ENCODE measurements at places on chromosomes 2 and 18.

DNA sequence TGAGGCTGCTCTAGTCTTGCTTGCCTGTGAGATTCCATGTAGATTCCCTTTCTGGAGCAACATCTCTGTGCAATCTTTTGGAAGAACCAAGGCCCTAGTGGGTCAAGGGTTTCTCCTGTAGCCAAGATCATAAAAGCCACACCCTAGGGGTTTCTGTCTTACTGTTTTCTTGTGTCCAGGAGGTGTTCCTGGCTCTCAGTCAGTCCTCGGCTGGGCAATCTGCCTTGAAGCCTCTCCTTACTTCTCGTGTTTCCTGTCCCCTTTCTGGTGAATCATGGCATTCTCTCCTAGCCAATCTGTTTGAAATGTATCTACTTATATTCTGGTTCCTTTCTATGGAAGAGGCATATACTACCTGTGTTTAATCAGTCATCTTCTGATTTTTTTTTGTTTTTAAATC lies 484.8 kb upstream of the UBE2E3 start:
- DNase-seq = no peak

GRCh38 chr2:177429688-177430325 lies 37.2 kb downstream of the AGPS start:
- DNase-seq = no peak

GRCh38 chr2:160912276-160912675 lies 248.0 kb upstream of the TANK start:
- DNase-seq = no peak

- DNase-seq = no peak
Measured at GRCh38 chr18:36340246-36340645, 42.7 kb downstream of the FHOD3 start.

GRCh38 chr18:47175283-47175897 lies 774 bp downstream of the IER3IP1 start:
- DNase-seq = no peak

DNA sequence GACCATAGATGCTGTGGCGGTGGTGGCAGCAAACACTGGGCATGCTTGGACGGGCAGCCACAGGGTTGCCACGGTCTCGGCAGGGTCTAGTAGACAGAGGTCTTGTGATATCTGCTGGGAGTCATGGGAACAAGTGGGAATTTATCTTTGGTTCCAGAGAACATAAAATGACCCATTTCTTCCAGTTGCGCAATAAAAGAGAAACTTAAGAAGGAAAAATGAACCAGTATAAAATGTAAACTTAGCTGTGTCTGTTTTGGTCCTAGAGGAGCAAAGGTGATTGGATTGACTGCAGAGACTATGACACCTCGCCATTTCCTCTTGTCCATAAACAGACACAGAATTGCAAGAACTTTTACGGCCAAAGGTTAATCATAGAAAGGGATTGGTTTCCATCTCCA lies 132.6 kb upstream of the RBBP8 start:
- DNase-seq = no peak

- no peak for DNase-seq
Measured at GRCh38 chr18:22822841-22823508, 110.2 kb upstream of the RBBP8 start.

DNA sequence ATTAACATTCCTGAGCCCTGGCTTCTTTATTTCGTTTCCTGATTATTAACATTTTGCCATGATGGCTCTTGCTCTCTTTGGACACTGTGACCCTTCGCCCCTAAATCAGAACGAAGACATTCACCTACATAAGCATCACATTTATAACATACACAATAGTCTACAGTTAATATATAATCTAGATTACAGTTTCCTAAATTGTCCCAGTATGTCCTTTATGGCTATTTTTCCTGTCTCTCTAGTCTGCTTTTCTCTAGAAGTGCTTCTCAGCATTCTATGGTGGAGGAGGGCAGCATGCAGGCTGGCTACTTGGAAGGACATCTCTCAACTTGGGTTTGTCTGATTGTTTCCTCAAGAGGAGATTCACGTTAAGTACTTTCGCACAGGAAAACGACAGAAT lies 49.9 kb downstream of the FAM210A start:
- no peak for DNase-seq

DNA sequence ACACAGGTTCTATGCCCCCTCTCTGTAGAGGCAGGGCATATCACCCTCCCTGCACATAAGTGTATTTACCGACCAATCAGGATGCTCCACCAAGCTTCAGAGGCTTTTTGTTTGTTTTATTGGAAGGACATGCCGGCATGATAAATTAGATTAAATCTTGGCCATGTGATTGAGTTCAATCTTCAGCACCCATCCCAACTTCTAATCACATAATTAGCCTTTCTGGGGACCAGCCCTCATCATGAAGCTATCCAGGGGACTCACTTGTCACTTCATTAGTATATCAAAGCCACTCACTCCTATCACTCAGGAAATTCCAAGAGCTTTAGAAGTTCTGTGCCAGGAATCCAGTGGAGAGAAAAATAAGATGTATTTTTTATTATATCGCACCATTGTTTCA lies 158.6 kb upstream of the SYT4 start:
- no peak for DNase-seq

DNA sequence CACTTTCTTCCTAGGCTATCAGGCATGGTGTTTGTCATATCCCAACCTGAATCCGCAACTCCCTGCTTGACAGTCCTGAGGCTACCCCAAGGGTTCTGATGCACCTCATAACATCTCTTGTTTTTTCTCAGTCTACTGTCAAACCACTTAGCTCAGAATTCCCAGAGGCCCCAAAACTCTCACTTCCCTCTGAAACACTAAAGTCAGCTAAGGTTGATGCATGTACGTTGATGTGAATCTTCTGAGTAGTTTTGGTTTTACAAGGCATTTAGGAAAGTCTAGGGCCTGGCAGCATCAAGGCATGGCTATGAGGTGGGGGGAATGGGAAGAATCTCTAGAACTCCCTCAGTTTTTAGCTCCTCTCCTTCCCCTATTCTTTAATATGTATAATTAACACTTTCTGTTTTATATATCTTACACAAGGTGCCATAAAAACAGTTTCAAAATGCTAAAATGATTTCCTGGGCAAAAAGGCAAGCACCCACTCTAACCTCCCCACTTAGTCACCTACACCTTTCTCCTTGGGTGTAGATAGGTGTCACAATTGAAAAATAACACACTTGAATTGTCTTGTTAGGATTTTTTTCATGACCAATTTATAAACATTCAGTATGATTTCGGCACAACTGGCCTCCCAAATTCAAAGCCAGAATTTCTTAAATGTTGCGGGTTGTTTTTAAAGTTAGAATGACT lies 71.4 kb upstream of the TANK start:
- no peak for DNase-seq

DNA sequence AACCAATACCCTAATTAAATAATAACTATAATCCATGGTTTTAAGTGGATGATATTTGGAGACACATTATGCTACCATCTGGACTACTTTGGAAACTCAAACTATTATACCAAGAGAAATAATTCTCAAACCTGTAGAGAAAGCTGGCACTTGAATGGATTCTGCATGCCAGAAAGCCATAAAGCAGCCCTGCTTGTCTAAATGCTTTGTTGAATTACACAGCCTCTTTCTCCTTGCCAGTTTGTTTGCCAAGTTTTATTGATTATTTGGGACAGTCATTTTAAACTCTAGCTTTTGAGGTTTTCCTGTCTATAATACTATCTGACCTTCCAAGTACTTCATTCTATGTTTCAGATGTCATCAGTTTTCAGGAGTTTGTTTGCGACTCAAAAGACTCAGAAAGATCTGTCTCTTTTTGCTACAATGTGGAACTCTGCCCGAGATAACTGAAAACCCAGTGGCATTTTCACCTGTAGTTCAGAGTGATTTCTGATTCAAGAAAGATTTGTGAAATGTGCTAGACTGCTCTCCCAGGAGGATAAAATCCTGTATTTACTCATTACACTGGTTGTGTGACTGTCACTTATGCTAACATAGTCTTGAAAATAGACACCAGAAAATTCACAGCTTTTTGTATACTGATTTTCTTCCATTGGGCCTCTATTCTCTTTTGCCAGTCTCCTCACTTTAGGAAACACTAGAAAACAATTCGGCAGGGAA lies 29.2 kb upstream of the MBOAT2 start:
- DNase-seq = no peak

- DNase-seq = no peak
Measured at GRCh38 chr2:122739732-122740593, 984.5 kb downstream of the TSN start.

- DNase-seq = no peak
Measured at GRCh38 chr2:1804351-1804771, 60.0 kb upstream of the PXDN start.

GRCh38 chr2:5914811-5915611 lies 222.8 kb downstream of the SOX11 start:
- DNase-seq = no peak

DNA sequence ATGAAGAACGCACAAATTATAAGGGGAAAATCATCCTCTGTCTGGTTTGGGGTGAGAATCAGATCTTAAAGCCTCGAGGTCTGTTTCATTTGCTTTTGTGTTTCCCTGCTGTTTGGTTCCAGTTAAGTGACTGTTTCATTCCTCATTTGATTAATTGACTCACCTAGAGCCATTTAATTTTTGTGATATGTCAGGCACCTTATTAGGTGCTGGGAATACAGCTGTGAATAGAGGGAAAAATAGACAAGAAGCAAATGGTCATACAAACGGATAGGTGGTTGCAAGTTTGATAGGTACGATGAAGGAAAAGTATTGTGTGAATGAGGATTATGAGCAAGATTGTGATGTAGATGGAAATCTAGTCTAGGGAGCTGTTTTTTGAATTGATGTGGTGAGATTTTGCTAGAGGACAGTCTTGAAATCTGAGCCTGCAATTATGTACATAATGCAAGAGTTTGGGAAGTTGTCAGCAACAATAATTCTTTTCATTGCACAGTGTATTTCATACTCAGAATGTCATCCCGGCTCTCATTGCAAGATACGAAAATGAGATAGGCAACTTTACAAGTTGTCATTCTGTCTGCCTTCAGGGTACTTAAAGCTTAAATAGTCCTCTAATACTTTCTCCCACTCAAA lies 2.2 kb downstream of the ACSL3 start:
- no peak for DNase-seq

DNA sequence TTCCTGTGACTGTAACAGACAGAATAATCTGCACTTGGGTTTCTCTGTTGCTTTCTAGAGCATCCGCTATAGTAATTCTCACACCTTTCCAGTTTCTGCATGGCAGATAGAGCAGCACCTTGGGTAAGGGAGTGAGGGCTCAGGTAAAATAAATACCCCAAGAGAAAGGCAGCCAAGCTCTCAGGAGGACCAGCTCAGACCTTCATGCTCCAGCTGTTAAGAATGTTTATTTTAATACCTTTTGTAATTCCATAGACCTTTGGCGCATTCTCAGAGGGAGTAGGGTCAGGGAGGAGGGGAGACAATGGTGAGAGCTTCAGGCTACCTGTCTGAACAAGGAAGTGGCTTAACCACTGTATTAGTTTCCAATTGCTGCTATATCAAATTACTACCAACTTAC lies 16.2 kb upstream of the TMEM178A start:
- DNase-seq = no peak

GRCh38 chr2:71276311-71277146 lies 49.6 kb upstream of the PAIP2B start:
- DNase-seq = peak; percentile 91

DNA sequence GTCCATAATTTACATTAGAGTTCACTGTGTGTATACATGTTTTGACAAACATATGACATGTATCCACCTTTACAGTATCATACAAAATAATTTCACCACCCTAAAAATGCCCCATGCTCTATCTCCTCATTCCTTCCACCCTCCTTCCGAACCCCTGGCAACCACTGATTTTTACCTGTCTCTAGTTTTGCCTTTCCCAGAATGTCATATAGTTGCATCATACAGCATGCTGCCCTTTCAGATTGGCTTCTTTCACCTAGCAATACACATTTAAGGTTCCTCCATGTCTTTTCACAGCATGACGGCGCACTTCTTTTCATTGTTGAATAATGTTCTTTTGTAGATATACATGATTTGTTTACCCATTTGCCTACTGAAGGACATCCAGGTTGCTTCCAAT lies 10.4 kb downstream of the LRPPRC start:
- DNase-seq = no peak

DNA sequence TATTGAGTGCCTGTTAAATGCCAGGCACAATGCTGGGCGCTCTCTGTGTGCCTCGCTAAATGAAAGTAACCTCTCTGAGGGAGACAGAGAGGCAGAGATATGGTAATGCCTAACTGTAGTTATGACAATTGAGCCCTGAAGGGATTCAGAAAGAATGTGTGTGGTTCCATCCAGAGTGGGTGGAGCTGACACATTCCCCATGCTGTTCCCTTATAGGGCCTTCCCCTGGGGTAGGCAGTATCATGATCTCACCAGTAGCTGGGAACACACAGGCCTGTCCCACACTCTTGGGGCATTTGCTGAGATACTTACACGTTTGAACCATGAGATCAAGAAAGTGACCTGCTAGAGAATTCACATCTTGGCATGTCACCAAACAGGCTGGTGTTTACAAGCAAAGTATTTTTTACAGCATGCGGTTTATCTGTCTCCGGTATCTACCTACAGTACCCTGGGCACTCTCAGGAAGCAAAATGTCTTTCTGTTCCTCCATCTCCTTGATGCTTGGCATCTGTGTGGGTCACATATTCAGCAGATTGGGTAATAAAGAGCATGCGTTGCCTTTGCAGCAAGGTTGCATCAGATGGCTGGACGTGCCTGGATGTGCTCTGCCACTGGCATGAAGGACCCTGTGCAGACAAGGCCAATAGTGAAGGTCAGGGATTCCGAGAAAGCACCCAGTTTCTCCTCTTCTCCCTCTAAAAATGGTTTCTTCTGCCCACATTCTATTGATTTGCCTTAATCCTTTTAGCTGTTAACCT lies 9.4 kb downstream of the CTIF start:
- DNase-seq = no peak

DNA sequence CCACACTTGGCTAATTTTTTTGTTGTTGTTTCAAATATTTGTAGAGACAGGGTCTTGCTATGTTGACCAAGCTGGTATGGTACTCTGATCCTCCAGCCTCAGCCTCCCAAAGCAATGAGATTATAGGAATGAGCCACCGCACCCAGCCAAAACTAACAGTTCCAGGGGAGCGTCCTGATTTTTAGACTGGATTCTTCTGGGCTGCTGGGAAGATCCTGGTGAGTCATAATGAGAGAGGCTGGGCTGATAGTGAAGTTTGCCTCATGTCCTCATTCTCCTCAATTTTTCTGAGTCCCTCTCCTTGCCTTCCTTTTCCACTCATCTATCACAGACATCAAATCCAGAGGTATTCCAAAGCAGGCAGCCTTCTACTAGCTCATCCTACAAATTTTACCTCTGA lies 81.3 kb downstream of the VSNL1 start:
- DNase-seq = no peak

GRCh38 chr2:215664847-215665525 lies 229.1 kb upstream of the FN1 start:
- no peak for DNase-seq

- no peak for DNase-seq
Measured at GRCh38 chr2:5736050-5736449, 43.9 kb downstream of the SOX11 start.

- no peak for DNase-seq
Measured at GRCh38 chr18:22975508-22975907, 42.4 kb downstream of the RBBP8 start.
